Anterior cingulate cortex (tissue), 58 donors: ENCODE measurements at places on chromosomes 7 and 10.

GRCh38 chr10:77321838-77322237, 315.8 kb downstream of the KCNMA1 start:
- DNase-seq, result no peak

- DNase-seq, result no peak
These were observed 35.0 kb downstream of the LAMB4 start for GRCh38 chr7:108094933-108095710.

GRCh38 chr10:44898665-44899064, 12.5 kb upstream of the TMEM72 start:
- DNase-seq, result no peak

GRCh38 chr7:30302656-30303311, 18.4 kb downstream of the ZNRF2 start:
- DNase-seq, result no peak

DNA sequence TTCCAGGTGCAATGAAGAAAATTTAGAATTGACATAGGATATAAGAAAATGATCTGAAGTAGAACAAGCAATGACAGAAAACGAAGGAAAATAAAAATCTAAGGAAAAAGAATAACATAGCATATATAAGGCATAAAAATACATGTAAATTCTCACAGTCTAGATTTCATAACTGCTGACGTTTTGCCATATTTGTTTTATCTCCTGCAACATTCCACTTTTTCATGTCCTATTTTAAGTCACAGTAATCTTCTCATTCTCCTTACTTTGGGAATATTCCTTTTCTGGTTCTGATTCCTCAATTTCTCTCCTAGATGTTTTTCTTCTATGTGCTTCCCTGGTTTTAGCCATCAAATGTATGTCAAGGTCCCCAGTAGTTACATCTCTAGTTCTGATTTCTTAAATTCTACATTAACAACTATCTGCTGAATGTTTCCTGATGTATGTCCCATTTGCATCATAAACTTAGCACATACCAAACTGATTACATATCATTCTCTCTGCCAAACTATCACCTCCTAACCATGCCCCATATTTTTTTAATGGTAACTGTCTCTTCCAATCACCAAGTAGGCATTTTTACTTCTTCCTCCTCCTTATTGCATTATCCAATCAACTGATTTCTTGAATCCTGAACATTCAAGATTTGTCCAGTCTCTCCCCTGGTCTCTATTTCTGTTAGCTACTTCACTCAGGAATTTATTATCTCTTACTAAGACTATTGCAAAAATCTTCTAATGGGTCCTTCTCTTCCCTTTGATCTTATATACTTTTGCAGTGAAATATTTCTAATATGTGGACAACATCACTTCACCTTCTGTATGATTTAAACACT, 171.3 kb downstream of the DNAJC1 start:
- DNase-seq, result no peak

GRCh38 chr10:97321032-97321803, 2.1 kb downstream of the FRAT1 start:
- no peak for DNase-seq

GRCh38 chr7:98559958-98560357, 57.1 kb upstream of the NPTX2 start:
- no peak for DNase-seq

DNA sequence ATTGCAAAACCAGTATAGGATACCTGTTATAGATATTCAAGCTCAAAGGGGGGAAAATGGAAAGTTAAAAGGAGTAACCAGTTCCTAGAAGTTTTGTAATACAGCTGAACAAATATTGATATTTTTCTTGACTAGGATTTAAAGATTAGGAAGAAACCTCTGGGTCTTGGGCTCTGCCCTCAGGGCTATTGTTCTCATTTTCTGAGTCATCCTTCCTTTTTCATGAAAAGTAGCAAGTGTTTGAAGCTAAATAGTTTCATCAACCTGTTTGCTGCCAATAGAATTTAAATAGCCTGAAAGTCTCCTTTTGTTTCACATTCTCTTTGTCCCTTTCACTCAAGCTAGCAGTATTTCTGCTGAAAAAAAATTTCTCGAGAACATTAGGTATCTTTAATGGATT, 1061.1 kb upstream of the GHITM start:
- no peak for DNase-seq

GRCh38 chr10:132865171-132865631, 77.2 kb downstream of the CFAP46 start:
- DNase-seq, result no peak

GRCh38 chr7:27967639-27968038, 213.0 kb downstream of the JAZF1 start:
- no peak for DNase-seq

DNA sequence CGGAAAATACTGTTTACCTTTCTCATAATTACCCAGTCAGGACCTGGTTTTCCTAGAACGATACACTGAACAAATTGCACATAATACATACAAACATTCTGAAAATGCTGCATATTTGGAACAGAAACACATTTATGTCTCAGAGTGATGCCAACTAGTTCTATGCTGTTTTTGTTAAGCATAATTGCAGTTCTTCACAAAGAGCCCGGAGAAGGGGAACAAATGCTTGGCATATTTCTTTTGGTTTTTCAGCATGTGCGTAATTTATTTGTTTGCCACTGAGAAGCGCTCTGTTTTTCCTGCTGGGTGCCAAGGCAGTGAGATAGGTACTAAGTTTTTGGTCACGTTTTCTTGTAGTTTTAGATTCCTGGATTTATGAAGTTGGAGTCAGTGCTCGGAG, 181.0 kb upstream of the MDFIC start:
- DNase-seq, result no peak

DNA sequence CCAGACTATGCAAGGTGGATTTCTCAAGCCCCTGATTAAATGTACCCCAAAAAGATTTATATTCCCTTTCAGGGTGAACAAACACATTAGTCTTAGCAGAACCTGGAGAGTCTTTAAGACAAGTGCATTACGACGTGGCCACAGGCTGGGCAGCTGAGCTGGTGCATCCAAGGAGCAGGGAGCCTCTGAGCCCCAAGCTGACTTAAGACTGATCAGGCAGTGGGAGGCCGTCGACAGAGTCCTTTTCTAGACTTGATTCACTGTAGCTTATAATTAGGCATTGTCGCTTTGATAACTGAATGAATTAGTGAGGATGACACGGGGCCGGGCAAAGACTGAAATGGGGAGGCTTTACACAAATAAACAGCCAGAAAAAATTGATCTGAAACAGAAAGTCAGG, 353.2 kb downstream of the GPAM start:
- DNase-seq, result no peak

DNA sequence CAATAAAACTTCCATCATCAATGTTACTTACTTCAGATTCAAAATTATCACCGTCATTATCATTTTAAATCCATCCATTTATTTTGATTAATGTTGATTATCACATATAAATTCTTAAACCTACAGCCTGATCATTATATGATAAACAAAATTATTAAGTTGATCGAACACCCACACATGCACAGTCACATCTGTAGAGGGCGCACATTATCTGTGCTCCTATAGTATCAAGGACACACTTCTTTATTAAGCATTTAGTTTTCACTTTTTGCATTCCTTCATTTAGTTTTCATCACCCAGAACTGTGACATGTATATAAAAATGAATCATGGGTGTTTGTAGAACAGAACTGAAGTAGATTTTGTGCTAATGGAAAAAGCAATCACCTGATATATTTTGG, 26.2 kb upstream of the ZNF716 start:
- DNase-seq, result no peak

- DNase-seq, result no peak
These were observed 140.2 kb upstream of the PLXDC2 start for GRCh38 chr10:19676063-19676462.

DNA sequence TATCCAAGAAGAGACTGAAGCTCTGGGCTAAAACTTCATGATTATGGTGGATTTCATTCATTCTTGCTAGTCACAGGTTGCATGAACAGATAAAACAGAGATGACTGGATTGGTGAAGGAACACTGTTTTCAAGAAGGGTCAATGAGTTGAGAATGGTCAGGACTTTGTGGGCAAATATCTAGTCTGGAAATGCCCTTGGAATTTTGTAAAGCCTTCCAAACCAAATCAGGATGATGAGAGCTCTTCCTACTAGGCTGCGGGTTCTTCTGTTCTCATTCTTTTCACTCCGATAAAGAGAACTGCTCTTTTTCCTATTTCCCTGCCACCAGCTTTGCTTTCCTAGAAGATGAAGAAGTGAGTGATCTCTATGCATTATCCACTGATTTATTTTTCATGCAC, 171.4 kb downstream of the ARID5B start:
- DNase-seq, result no peak

DNA sequence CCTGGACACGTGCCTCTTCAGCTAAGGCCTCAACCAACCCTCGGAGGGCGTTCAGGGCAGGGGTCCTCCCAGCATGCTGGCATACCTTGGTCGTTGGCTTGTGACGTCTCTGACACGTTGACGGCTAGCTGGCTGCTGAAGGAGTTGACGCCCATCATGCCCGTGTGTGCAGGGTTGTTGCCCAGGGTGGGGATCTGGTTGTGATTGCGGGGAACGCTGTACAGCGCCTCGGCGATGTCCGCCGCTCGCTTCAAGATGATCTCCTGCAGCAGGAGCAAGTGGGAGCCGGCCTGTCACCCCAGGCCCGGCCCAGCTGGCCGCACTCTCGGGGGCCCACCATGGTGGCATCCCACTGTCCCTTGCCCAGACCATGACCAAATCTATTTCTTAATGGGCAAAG, 122.0 kb downstream of the EBF3 start:
- no peak for DNase-seq

DNA sequence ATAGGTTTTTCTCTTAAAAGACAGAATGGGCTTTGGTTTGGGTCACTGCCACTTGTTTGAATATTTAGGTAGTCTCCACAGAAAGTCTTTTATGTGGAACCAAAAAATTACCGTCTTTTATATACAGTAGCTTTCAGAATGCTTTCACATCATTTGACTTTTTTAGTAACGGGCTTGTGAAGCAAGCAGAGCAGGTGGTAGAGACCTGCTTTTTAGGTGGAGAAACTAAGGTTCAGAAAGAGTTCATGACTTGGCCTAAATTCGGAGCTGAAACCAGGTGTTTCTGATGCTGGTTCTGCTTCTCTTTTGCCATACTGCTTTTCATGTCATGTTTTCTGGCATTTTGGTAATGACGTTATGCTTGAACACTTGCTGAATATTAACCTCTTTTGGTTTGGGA, 36.3 kb downstream of the GARS1 start:
- DNase-seq, result no peak

GRCh38 chr7:130293521-130293920, 560 bp downstream of the CPA4 start:
- DNase-seq, result no peak

DNA sequence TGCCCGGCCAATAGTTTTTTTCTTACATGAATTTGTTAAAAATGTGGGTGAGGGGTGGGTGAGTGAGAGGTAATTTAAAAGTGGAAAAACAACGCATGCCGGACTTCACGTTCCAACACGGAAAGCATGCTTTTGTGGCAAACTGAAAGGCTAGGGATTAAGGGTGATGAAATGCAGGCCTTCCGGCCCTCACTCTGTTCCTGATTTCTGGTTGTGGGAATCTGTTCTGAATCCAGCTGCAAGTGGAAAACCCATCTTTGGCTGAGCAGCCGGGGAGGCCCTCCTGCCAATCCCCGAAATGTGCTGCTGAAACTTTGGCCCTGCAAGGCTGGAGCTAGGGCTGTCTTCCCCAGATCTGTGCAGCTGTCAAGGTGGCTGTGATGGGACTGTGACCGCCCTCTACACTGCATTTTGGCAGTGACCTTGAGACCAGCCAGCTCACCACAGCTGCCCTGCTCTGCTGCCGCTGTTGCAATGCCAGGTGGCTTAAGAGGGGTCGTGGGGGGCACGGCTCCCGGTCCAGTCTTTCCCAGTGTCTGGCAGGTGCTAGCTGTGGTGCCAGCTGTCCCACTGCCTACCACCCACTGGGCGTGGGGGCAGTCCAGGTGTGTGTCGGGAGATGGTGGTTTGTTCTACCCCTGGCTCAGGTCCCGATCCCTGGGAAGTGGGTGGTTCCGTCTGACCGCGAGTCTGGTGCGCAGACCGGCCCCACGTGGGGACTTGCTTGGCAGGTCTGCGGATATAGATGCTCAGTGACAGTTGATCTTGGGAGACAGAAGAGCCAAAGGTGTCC, 39.0 kb downstream of the TET1 start:
- DNase-seq, result peak; percentile 8

- no peak for DNase-seq
These were observed 81.6 kb downstream of the SFMBT2 start for GRCh38 chr10:7329219-7329618.

- no peak for DNase-seq
These were observed 14.9 kb downstream of the ZC3HAV1 start for GRCh38 chr7:139094596-139094995.

- DNase-seq, result no peak
These were observed 5.3 kb downstream of the GIMAP4 start for GRCh38 chr7:150572496-150572895.

DNA sequence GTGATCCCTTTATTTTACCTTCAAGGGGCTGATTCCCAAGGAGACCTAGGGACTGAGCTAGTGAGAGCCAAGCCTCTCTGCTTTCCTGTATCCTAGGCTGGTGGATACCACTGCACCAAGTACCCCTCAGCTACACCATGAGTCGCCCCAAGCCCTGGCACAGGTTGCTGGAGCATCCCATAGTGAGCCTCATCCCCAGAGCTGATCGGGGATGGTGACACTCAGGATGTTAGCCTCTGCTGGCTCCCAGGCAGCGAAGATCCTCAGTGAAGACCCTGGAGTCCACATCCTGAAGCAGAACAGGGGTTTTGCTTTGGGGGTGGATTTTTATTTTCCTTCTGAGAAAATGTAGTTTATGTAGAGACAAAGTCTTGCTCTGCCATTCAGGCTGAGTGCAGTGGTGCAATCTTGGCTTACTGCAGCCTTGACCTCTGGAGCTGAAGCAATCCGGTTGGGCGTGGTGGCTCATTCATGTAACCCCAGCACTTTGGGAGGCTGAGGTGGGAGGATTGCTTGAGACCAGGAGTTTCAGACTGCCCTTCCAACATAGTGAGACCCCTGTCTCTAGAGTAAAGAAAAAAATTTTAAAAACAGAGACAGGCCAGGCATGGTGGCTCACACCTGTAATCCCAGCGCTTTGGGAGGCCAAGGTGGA, 12.5 kb upstream of the ZNF212 start:
- no peak for DNase-seq

DNA sequence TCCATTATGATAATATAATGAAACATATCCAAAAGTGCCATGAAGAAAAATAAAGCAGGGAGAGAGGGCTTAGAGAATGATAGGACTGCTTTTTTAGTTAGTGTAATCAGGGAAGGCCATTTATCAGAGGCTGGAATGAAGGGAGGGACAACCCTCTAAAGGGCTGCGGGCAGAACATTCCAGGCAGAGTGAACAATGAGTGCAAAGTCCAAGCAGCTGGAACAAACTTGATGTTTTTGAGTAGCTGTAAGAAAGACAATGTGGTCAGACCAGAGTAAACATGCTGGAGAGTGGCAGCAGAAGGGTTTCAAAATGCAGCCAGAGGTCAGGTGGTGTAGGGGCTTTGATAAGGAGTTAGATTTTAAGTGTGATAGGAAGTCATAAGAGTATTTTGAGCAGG, 65.6 kb upstream of the CCDC6 start:
- no peak for DNase-seq

DNA sequence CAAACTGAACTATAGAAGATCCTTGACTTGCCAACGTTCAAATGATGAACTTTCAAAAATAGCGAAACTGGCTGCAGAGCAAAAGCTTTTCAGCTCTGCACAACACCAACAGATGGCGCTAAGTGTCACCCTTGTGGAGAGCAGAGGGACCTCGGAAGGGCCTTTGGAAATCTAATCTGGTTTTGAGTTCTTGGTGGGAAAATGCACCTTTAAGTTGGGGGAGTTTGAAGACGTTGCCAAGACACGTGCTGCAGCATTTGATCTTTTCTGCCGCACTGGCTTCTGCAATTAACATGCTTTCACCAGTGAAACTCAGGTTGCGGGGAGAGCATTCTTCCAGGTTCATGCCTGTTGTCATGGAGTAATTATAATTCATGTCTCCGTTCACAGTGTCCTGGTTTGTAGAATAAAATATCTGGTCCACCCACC, 26.3 kb upstream of the WDR11 start:
- peak; percentile 42 for DNase-seq
